Activated CD8-positive, alpha-beta memory T cell treated with anti-CD3 and anti-CD28 coated beads, Interleukin-2, amount 10 ng/mL, durations not matched to agents 7 days and 5 days (primary cell): ENCODE measurements at places on chromosomes 16 and 17.
A peak's percentile ranks its signal among the peaks of the same experiment; 100 is the strongest.

DNA sequence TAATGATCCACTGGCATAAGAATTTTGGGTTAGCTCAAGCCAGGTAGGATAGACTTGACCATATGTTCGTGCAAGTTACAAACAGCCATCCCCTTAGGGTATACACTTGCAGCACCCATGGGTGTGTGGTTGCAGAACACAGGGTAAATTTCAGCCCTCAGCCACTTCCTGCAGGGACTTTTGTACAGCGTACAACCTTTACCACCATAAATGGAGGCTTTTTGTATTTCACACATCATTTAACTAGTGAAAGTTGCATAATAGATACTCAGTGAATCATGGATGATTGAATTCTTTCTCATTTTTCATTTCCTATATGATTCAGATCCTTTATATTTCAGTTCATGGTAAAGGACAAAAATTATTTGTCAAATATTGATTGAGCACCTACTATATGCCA lies 473.9 kb downstream of the CDH13 start:
- DNase-seq = no peak

DNA sequence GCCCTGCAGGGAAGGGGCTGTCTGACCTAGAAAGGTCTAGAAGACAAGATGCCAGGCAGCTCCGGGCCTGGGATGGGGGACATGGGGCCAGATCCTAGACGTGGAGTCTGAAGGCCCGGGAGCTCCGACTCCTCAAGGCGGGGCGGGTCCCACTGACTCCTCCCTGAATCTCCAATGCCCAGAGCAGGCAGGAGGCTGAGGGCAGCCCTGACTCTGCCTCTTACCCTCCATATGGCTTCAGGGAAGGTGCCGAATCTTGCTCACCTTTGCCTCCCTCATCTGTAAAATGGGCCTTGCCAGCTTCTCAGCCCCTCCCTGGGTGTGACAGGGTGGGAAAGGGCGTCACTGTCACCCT lies 14.8 kb downstream of the VASN start:
- DNase-seq = no peak

- no peak for DNase-seq
Observed at GRCh38 chr16:68506331-68507053, 32.6 kb upstream of the ZFP90 start.

DNA sequence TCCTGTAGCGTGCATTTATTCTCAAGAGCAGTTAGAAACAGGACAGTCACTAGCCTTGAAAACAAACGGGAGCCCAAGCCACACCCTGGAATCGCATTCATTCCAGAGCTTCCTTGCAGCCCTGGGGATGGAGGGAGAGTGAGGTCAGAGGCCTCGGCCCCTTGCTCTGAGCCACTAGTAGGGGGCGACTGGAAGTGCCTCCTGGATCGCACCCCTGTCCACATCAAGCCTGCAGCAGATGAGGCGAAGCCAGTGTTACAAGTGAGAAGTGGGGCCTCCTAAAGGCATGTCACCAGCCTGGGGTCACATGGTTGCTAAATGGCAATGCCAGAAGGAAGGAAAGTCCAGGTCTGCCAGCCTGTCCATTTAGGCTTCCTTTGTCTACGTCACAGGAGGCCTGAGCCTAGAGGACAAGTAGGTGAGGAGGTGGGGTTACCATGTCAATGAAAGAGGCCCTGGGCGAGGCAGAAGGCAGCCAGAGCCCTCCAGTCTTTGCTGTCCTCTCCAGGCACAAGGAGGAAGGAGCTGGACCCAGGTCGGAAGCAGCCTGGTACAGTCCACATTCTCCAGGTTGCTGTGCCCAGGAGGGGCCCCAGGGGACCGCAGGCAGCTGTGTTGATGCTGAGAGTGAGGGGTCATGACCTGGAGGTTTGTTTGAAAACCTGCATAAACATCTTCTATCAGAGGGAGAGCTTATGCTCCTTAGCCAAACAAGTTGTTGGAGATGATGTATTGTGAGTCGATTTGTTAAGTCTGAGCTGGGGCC lies 3.0 kb upstream of the RCVRN start:
- no peak for DNase-seq

DNA sequence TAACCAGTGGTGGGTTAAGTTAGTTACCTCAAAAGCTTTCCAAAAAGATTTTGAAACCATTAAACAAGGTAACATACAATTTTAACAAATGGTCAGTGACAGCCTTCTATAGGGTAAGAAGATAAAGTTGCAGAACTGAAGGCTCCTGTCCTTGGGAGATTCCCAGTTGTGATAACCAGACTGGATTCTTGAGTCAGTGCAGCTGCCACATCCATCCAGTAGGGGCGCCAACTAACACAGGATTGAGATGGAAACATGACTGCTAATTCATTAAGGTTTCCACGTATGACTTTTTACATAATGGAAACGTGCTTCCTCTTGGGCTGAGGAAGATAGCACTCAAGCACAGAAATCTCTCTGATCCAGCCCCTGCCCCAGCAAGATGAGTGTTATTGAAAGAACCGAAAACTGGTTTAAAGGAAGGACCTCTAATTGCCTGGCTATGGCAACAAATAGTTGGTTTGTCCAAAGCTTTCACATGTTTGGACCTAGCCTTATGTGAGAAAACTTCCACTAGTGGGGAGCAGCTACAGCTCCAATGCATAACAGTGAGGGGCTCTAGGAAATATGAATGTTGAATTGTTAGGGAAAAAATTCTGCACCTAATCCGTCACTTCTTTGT lies 269.8 kb upstream of the MYOCD start:
- no peak for DNase-seq

- DNase-seq = no peak
Observed at GRCh38 chr17:41167561-41167960, 460 bp downstream of the KRTAP4-3 start.

DNA sequence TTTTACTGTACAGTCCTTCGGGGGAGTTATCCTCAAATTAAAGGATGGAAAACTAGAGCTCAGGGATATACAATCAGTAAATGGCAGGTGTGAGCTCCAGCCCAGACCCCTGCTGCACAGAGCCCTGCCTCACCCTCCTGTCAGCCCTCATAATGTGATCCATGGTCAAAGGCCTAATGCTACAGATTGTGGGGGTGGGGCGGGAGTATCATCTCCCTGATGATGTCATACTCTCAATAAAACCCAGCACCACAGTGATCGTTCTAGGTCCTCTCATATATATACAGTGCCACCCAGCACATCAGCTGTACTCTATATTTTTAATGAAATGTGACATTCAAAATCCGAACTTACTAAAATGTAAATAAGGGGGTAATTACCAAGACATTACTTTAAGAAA lies 61.5 kb downstream of the SLC39A11 start:
- no peak for DNase-seq

DNA sequence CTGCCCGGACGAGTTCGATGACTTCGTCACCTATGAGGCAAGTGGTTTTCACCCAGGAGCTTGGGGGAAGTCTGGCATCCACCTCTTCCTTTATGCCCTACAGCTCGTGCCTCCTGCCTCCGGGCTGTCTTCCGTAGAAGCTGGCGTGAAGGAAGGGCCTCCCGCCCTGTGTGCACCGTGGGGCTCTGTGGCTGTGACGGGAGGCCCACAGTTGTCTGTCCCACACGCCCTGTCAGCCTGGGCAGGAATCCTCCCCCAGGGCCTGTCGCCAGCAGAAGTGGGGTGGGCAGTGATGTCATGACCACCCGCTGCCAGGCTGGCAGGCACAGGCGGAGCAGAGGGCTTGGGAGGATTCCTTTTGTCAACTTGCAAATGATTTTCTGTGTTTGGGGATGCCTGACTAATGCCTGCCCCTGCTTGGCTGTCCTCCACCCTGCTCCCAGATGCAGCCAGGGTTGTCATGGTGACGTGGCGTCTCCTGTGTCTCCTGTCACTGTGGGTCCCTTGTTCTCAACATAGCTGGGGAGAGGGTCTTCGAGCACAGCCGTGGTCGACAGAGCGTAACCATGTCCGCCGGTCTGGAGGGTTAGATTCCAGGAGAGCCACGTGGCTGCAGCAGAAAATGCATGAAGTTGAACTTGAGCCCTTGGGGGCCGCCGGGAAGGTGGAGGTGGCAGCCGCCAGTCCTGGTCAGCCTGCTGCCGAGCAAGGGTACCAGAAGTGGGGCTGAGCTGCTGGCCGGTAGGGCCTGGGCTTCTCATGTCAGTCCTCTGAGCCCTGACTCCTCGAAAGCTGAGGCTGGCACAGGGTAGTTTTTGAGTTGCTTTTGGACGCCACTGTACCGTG lies 46.1 kb downstream of the RAB11FIP3 start:
- no peak for DNase-seq

DNA sequence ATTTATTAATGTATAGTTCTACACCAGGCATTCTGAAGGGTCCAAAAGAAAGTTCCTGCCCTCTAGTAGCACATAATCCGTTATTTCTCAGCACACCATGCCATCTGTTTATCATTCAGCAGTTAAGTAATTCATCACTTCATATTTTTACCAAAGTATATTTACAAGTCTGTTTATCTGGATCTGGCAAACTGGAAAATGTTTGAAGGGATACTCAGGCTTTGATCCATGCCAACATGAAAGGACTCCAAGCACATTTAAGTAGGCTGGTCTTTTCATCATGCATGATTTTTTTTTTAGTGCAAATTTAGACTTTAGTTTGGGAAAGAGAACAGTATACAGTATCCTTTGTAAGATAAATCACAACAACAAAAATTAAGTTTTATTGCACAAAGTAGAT lies 4.1 kb upstream of the VPS4A start:
- DNase-seq = no peak

- peak; percentile 54 for DNase-seq
Observed at GRCh38 chr16:11915114-11915643, 577 bp downstream of the GSPT1 start.

DNA sequence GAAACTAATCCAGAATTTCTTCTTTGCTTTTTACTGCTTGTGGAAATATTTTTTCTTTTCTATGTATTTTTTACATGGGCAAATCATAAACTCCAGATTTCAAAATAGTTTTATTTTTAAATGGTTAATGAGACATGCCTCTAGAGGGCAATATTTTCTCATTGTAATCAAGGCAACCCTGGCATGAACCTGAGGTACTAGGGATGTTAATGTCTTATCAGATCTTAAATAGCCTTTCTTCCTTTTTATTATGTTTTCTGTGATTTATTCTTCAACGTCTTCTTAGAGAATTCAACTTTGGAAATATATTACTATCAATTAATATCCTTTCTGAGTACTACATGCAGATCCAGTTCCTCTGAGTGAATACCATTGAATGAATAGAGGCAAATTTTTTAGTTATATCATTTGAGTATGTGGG lies 324.7 kb downstream of the BCAS3 start:
- no peak for DNase-seq

DNA sequence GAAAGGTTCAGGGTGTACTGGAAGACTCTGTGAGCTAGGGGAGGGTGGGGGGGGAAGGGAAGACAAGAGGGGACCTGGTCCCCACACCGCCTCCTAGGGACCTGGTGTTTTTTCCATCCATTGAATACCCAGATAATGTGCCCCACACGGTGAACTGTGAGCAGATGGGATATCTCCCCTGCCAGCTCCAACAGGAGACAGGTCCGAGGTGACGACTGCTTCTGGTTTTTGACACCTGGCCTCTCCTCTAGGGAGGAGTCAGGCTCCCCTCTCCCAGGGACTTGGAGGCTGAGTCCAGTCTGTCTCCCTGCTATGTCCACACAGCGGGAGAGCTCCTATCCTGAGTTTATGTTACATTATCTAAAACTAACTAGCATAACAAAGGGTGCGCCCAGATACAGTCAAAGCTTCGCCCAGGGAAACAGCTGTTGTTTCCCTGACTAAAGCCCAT lies 1.8 kb downstream of the MARVELD3 start:
- no peak for DNase-seq

DNA sequence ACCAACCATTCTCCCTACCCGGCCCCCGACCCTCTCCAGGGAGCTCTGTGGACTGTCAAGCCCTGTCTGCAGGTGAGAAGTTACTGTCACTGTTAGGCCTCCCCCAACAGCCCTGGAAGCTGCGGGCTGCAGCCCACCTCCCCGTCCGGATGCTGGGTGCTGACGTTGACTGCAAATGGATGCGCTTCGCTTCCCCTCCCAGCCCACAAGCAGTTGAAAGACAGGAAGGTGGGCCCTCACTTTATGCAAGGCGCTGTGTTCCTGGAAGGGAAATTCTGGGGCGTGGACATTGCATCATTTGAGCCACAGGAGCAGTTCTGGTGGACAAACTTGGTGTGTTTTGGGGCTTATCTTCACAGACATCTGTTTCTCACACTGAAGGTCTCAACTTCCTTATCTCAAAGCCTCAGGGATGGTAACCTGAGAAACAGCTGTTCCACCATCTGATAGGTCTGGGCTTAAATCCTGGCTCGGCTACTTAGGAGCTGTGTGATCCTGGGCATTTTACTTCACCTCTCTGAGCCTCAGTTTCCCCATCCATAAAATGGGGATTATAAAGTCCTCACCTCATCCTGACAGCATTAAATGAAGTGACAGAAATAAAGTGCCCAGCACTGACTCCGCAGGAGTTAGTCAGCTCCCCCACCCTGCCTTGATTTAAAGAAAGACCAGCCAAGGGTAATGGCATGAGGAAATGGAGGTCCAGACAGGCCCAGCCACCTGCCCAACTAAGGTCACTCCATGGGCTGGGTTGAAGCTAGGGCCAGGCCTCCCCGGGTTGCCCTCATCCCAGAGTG lies 4.6 kb upstream of the DRC7 start:
- peak; percentile 82 for DNase-seq

GRCh38 chr17:21375757-21376080 lies 438 bp upstream of the KCNJ12 start:
- DNase-seq = no peak

- no peak for DNase-seq
Observed at GRCh38 chr16:67128417-67128816, 18.7 kb downstream of the PHAF1 start.

GRCh38 chr17:21361020-21361809 lies 14.9 kb upstream of the KCNJ12 start:
- DNase-seq = no peak

DNA sequence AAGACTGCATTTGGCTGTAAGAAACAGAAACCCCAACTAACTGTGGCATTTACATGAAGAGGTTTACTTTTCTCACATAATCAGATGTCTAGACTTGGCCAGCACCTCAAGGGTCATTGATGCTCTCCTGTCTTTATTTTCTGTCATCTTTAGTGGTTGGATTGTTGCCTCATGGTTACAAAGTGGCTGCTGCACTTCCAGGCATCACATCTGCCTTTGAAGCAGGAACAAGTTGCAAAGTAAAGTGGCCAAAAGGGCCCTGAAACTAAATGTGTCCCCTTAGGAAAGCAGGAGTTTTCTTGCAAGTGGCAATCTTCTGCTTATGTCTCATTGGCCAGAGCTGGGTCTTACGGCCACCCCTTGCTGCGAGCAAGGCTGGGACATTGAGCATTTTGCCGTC lies 26.5 kb upstream of the STH start:
- DNase-seq = no peak

GRCh38 chr17:3977387-3977786 lies 13.2 kb upstream of the ATP2A3 start:
- no peak for DNase-seq

DNA sequence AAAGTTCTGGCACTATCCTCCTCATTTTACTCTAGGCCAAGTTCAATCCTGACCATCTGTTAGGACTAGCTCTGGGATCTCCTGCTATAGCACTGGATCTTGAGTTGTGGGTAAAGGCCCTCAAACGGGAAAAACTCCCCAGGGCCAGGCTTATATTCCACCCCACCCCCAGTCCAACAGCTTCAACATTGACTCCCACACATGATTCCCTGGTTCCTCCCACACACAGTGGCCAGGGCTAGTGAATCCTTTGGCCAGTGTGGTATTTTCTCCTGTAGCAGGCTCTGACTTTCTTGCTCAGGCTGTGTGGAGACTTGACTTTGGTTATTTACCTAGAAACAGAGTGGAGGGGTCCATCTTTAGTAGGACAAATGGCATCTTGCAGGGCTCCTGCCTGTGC lies 10.3 kb upstream of the AKAP10 start:
- DNase-seq = no peak

- DNase-seq = no peak
Observed at GRCh38 chr16:17316005-17316404, 154.8 kb downstream of the XYLT1 start.

GRCh38 chr16:24646646-24646995 lies 82.8 kb upstream of the TNRC6A start:
- no peak for DNase-seq
